Fibroblast of the aortic adventitia (primary cell): ENCODE measurements at places on chromosomes 2 and 18. TPM values are rescaled to one million over a fixed set of nuclear protein-coding genes. Genes with fewer than 3 reads are reported as not detected.
A peak's percentile ranks its signal among the peaks of the same experiment; 100 is the strongest.

ASXL3 gene
- 0.54 TPM in 1 of 2 replicates, not detected in the other for total RNA-seq

C18orf54 gene
- 10.5 and 12.7 TPM in 2 replicates for total RNA-seq

CRYGD gene
- not detected in 2 replicates for total RNA-seq

DGKD gene
- 4.1 and 7.4 TPM in 2 replicates for total RNA-seq

KIAA2012 gene
- not detected in 2 replicates for total RNA-seq

DNA sequence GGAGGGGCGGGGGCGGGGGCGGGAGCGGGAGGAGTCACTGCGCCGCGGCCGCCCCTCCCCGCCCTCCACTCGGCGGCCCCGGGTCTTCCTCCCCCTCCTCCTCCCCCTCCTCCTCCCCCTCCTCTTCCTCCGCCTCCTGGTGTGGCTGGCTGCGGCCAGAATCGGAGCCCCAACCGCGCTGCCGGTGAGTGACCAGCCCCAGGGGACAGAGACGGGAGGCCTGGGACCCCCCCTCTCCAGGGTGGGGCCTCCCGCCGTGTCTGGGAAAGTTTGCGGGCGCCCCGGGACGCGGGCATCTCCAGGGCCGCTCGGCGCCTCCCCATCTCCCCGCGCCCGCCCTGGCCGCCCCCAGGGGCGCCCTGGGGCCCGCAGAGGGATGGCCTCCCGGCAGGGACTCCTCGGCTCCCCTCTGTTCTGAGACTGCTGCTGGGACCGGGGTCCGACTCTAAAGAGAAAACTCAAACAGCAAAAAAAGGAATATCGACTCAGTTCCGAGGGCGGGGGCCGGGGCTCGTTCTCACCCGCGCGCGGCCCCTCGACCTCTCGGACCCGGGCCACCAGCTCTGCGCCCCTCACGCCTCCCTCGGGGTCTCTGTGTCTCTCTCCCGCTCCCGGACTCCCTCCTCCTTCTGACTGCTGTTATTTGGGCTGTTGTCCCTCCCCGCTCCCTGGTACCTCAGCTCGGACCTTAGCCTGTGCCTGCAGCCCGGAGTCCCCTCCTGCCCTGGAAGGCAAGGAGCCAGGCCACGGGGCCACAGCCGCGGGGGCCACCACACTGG lies at the start of gene STON1:
TSS of gene STON1 (plus strand) at position 122 of the 779 bp plus-strand sequence. CDS start 50,480 bp downstream, outside the sequence.
- DNase-seq, result peak; percentile 39

DNA sequence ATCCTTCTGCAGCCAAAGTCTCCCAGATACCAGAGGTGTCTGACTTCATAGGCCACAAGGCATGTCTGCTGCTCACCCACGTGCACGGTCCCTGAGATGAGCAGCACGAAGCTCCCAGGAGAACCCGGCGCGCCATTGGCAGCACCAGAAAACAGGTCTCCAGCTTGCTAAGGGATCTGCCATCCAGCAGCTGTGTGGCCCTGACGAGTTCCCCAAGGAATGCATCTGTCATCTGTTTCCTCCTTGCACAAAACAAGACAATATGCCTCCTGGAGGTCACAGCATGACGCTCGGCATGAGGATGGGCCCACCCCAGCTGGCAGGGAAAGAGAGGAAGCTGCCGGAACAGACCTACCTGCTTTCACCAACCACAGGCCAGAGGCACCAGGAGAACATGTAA lies 29.2 kb downstream of the HS6ST1 start:
- no peak for DNase-seq

GRCh38 chr2:9844576-9844975 lies 1.3 kb downstream of the TAF1B start:
- DNase-seq, result peak; percentile 37

- DNase-seq, result no peak
These were observed 19.2 kb downstream of the MFF start for GRCh38 chr2:227344231-227344630.

- DNase-seq, result peak; percentile 56
These were observed 158.3 kb downstream of the DNAH6 start for GRCh38 chr2:84674586-84674985.

DNA sequence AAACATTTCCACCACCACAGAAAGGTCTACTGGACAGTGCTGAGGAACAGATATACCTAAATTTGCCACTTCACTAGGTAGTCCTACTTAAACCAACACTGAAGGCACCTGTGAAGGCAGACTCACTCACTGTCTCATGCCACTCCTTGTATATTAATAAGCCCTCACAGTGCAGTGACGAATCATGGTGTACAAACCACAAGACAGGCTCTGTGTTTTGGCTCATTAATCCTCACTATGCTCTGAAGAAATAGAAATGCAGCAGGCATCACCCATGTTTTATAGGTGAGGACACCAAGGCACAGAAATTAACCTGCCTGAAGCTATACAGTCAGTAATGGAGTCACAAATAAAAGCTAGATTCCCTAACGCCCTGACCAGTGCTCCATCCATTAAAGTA lies 44.3 kb downstream of the BARD1 start:
- no peak for DNase-seq

DNA sequence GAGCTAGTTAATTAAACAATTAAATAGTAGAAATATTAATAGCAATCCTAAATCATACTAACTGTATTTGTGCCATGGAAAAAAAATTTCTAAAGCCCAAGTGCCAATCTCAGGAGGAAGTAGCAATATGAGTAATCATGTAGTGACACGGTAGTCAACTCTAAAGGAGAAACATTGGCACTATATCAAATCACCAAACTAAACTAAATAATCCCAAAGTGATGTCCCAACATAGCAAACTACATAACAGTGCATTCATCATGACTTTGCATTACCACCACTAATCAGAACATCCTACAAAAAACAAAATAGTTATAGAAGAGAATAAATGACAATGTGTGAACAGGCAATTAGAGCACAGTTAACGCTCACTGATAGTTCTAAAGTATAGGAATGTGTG lies 195.1 kb downstream of the EXOC6B start:
- DNase-seq, result peak; percentile 48

DNA sequence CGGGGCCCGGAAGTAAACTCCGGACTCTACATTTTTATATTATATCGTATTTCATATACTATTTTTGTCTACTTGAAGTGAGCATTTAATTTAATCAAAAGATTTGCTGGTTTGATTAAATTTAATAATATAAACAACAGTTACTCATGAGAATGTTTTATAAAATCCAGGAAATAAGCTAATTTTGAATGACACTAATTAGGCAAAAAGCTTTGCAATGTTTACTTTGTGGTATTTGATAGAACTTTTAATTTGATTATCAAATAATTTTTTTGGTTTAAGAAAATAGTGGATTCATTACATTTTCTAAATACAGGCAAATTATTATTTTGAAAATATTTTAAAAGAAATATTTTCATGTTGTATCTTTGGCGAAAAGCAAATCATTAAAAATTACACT lies 900.4 kb upstream of the CDH2 start:
- no peak for DNase-seq

DNA sequence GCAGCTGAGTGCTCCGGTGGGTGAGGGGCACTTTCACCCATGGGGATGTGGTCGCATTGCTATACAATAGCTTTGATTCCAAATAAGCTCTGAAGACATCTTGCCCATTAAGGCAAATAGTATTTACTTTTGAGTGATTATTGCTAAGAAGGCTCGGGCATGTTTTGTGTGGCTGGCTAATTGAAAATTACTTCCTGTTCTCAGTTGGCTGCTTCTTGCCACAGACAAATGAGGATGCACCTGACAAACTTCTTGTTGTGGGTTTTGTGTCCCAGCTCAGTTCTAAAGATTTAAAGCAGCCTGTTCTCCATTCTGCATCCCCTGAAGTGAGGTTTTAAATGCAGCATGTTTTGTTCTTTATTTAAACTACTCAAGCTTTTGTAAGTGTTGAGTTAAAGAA lies 88.3 kb downstream of the KCNS3 start:
- DNase-seq, result no peak

DNA sequence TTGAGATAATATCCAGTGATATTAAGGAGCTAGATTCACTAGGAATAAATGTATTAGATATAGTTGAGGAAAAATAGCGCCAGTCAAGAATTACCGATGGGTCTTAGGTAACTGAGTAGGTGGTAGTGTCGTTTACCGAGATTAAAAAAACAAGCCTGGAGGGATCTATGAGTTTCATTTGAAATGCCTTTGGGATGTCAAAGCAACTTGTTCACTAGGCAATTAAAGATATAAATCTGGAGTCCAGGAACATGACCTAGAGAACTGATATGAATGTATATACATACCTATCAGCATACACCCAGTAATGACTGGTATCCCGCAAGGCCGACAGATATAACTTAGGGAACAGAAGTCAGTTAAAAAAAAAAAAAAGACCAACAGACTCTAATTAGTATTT lies 29.2 kb upstream of the MAP4K3 start:
- no peak for DNase-seq

DNA sequence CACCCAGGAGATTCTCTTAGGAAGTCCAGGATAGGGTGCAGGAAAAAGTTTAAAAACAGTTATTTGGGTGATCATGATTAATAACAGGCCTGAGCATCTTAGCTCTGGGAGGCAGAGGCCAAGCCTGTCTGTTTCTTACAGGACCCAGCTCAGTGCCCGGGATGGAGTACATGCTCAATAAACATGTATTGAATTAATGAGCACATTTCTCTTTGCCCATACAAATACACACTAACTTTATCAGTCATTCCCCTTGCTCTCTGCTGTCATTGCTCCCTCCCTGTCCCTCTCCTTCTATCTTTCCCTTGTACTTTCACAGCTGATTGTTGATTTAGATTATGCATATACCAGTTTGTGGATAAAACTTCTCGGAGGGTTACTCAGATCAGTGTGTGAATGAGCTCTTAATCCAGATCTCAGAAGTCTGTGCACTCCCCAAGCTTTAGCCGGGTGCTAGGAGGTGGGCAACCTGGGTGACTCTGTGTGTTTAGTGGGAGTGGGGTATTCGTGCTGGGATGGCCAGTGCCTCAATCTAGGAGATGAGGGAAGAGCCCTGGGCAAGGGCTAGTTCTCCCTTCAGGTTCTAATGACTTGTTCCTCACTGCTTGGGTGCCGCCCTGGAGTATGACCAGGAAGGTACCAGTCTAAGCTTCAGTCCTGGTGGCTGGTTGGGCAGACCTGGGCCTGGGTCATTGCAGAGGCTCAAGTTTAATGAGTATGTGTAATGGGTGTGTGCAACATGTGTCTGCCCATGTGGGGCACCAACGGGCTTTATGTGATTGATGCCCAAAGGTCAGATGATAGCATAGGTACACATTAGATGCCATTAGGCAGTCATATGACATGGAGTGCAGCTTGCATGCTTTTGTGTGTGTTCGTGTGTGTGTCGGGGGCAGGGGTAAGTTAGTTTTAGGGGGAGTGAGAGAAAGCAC lies 10.6 kb downstream of the EMX1 start:
- no peak for DNase-seq

- DNase-seq, result no peak
These were observed 27.1 kb downstream of the VPS54 start for GRCh38 chr2:63992061-63992685.

- peak; percentile 22 for DNase-seq
These were observed 176.8 kb downstream of the ZNF407 start for GRCh38 chr18:74774486-74774885.

GRCh38 chr18:21205695-21206094 lies 36.3 kb upstream of the GREB1L start:
- DNase-seq, result no peak

GRCh38 chr18:46894124-46894523 lies 23.2 kb downstream of the PIAS2 start:
- DNase-seq, result no peak

DNA sequence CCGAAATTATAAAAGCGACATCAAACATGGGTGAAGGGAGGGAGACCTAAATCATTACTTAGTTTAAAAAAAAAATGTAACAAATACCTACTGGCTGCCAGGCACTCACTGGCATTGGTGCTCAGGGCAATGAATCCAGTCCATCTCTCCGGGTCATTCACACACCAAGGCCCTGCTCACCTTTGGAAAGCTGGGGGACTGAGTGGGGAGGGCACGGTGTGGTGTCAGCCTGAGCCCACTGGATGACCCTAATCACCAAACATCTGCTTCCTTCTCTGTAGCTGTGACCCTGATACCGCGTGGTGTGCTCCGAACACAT lies 336 bp upstream of the DDX1 start:
- no peak for DNase-seq

DNA sequence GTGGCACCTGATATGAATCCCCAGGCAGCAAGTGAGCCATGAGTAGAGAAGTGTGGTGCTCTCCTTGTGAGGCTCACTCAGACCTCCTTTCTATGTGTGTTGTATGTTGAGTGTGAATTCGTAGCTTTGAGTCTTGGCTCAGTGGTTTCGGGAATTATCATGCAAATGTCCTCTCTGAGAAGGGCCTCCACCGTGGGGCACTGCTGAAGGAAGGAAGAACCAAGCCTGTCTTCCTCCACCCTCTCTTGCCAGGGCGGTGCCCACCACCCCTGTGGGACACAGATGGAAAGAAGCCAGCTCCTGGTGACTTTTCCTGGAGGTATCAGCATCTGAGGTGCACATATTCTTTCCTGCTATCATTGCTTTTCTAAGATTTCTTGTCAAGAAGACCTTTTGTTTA lies 156.1 kb downstream of the MYT1L start:
- no peak for DNase-seq

- no peak for DNase-seq
These were observed 983 bp downstream of the CXXC1 start for GRCh38 chr18:50286391-50287027.

DNA sequence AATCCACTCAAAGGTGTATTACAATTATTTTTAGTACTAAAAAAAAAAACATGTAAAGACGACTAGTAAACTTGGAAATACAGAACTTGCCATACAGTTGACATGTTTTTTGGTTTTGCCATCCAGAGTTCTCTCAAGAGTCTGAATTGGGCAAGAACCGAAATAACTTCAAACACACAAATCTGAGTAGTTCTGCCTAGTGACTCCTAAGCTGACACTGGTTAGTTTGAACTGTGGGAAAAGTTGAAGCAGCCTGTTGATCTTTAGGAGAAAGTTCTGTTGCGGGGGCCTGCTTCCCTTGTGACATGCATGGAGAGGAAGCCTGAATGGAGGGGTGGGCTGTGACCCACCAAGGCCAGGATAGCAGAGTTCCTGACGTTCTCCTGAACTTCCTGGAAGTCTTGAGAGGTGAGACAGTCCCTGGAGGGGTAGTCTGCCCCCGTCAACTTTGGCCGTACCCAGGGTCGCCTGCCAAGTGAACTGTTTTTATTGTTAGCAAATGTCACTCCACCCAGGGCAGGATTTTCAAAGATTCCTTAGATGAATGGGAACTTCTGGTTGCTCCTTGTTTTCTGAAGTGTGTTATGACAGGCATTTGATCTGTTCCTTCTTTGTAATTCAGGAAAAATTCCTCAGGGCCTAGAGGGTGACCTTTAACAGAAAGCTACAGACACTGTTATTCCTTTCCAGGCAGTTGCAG lies 85.6 kb upstream of the SPTBN1 start:
- DNase-seq, result peak; percentile 48

DNA sequence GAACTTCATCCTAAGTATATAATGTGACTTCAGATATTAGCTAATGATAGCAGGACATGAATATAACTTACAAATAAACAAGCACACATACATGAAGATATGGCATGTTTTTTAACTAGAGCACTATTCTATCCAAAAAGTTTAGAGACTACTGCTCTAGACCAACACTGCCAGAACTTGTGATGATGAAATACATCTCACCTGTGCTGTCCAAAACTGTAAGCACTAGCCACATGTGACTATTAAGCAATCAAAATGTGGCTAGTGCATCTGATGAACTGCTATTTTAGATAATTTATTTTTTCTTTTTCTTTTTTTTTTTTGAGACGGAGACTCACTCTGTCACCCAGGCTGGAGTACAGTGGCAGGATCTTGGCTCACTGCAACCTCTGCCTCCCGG lies 7.1 kb downstream of the AAK1 start:
- DNase-seq, result no peak
